ENCODE measurements at places on chromosomes 2 and 18.

- peak within 1 kb of the TSS; percentile 89 for H3K27ac ChIP-seq
- peak; percentile 83 for DNase-seq
- peaks cover 1% of the 10 kb centered on the region for H3K36me3 ChIP-seq
- H3K27me3 ChIP-seq, result no peaks in the 10 kb centered on the region
Measured at GRCh38 chr2:161160226-161161073, at the start of gene TANK. Gene TANK (plus strand): TSS chr2:161160428. CDS start chr2:161179663, 19,235 bp downstream.

GRCh38 chr2:120218181-120218580 is 5.0 kb downstream of the TMEM185B start:
- H3K4me3 ChIP-seq, result no peak overlapping the region
- H3K27me3 ChIP-seq, result no peaks in the 10 kb centered on the region
- H3K4me1 ChIP-seq, result peaks cover 17% of the 10 kb centered on the region
- no peak for DNase-seq

GRCh38 chr2:16644221-16644925 is 21.3 kb downstream of the CYRIA start:
- H3K27ac ChIP-seq, result no peak overlapping the region
- H3K4me3 ChIP-seq, result no peak overlapping the region
- no peak for DNase-seq
- H3K4me1 ChIP-seq, result no peaks in the 10 kb centered on the region

DNA sequence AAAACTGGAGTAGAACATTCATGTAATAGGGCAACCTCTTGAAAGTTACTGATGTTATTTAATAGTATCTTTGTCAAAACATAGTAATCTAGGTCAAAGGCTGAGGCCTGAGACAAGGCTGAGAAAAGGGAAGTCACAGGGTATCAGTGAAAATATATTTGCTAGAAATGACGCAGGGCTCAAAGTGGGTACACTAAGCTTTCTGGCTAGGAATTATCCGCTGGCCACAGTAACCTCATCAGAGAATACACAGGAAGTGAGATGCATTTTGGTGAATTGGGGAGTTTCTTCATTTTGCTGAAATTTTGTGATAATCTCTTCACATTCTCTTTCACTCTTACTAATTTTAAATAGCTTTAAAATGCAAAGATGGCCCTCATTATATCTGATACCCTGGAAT is 206.8 kb downstream of the OTX1 start:
- no peak overlapping the region for H3K27ac ChIP-seq
- no peaks in the 10 kb centered on the region for H3K36me3 ChIP-seq

DNA sequence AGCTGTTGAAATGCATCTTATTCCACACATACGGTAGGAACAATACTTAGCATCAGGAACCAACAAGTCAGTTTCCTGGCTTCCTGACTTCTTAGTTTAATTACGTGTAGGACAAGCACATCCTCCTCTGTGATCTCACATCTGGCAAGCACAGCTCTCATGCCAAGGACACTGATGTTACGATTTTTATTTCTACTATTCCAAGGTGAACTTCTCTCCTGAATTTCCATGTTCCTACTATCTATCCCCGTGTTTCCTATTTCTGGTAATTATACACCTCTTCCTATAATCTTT is 374.0 kb downstream of the NCKAP5 start:
- H3K27me3 ChIP-seq, result no peaks in the 10 kb centered on the region
- no peaks in the 10 kb centered on the region for H3K4me1 ChIP-seq
- no peak for DNase-seq
- H3K27ac ChIP-seq, result no peak overlapping the region
- H3K36me3 ChIP-seq, result no peaks in the 10 kb centered on the region

- H3K4me1 ChIP-seq, result no peaks in the 10 kb centered on the region
- H3K27me3 ChIP-seq, result no peaks in the 10 kb centered on the region
- H3K4me3 ChIP-seq, result no peak overlapping the region
- DNase-seq, result no peak
- H3K36me3 ChIP-seq, result no peaks in the 10 kb centered on the region
Measured at GRCh38 chr2:223219872-223220657, 168.1 kb downstream of the KCNE4 start.

DNA sequence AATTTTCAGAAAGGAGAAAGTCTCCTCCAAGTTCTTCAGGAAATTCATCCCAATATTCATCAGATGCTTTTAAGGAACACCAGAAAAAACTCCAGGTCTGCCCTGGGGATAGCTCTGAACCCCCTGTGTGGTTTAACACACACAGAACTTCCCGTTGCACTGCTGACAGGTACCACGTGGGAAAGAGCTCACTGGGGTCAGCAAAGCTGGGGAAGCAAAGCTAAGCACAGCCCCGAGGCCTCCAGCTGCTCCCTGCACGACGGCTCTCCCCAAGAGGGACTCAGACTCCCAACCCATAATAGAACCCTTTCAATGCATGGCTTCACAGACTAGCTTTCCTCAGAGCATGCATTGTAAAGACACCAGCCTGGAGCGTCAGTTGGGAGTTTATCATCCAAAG is 28.0 kb downstream of the ADI1 start:
- no peaks in the 10 kb centered on the region for H3K27me3 ChIP-seq
- no peak overlapping the region for H3K27ac ChIP-seq
- no peaks in the 10 kb centered on the region for H3K4me1 ChIP-seq

GRCh38 chr18:39835303-39836030 is 2119.6 kb upstream of the PIK3C3 start:
- no peak overlapping the region for H3K4me3 ChIP-seq
- no peak for DNase-seq
- no peaks in the 10 kb centered on the region for H3K4me1 ChIP-seq
- H3K27ac ChIP-seq, result no peak overlapping the region
- no peaks in the 10 kb centered on the region for H3K27me3 ChIP-seq

DNA sequence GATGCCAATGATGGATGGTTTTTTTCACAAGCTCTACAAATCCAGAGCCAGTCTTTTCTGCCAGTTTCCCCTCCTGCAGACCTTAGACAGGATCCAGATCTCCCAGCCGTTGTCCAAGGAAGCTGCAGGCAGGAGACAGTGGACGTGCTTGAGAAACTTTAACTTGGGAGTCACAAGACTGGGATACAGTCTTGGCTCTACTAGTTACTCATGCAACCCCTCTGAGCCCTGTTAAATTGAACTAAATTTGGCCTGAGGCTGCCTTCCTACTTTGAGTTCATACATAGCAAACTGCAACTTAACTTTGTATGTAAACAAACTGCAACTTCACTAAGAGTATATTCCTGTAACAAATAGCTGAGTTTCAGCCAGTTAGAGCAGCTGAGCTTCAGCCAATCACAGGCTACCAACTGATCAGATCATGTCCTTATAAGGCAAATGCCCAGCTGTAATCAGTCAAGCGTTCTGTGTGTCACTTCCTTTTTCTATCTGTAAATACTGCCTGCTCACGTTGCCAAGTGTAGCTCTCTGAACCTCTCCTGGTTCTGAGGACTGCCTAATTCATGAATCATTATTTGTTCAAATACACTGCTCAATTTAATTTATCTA is 140.9 kb downstream of the CAPN13 start:
- no peaks in the 10 kb centered on the region for H3K4me1 ChIP-seq
- H3K36me3 ChIP-seq, result no peaks in the 10 kb centered on the region
- H3K27ac ChIP-seq, result peak overlapping the region; percentile 52
- H3K27me3 ChIP-seq, result no peaks in the 10 kb centered on the region
- H3K4me3 ChIP-seq, result no peak overlapping the region
- peak; percentile 32 for DNase-seq

DNA sequence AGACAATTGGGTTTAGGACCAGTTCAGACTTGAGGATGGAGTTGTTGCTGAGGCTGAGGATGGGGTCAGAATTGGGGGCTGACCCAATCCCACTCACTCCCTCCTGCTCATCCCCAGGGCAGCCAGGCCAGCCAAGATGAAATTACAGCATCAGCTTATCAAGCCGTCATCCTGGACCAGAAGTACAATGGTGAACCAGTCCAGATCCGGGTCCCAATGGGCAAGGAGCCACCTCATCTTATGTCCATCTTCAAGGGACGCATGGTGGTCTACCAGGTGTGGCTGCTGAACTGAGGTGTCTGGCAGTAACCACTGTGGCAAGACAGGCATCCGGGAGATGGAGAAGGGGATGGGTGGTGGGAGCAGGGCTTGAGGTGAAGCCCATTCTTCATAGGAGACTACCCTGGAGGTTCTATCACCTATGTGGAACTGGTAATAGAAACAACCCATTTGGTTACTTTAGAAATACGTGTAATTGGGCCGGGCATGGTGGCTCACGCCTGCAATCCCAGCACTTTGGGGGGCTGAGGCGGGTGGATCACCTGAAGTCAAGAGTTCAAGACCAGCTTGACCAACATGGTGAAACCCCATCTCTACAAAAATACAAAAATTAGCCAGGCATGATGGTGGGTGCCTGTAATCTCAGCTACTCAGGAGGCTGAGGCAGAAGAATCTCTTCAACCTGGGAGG is 13.9 kb downstream of the VIL1 start:
- no peaks in the 10 kb centered on the region for H3K36me3 ChIP-seq
- no peaks in the 10 kb centered on the region for H3K4me1 ChIP-seq
- H3K27ac ChIP-seq, result no peak overlapping the region

DNA sequence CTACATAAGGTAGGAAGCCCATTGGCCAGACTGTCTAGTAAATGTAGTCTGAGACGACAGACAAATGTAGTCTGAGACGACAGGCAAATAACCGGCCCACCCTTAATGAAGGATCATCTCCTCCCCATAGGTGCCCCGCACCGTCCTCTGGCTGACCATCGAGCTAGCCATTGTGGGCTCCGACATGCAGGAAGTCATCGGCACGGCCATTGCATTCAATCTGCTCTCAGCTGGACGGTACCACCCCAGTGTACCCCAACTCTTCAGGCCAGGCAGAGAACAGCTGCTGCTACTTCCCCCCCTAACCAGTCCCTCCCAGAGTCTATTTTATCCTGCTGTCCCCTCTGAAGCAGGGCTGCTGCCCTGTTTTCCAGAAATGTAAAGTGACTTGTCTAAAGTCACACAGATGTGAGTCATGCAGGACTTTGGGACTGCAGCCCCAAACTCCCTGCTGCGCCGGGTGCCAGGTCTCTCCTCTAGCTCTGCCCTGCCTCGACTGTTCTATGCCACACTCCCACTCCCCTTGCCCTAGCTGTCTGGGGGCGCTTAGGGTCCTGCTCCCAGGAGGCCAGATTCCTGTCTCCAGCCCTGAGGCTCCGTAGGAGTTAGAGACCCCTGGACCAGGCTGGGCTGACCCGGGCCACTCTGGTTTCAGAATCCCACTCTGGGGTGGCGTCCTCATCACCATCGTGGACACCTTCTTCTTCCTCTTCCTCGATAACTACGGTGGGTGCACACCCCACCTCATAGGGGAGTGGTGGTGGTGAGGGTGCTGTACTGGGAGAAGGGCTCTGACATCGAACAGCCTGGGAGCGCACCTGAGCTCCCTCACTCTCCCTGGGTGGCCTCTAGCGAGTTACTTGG is 4.7 kb downstream of the SLC11A1 start:
- no peaks in the 10 kb centered on the region for H3K4me1 ChIP-seq
- H3K27ac ChIP-seq, result no peak overlapping the region
- no peaks in the 10 kb centered on the region for H3K27me3 ChIP-seq
- no peak for DNase-seq

GRCh38 chr2:239765911-239766310 is 259.2 kb downstream of the NDUFA10 start:
- DNase-seq, result no peak
- H3K4me1 ChIP-seq, result no peaks in the 10 kb centered on the region
- no peaks in the 10 kb centered on the region for H3K27me3 ChIP-seq
- no peak overlapping the region for H3K4me3 ChIP-seq
- H3K36me3 ChIP-seq, result no peaks in the 10 kb centered on the region

DNA sequence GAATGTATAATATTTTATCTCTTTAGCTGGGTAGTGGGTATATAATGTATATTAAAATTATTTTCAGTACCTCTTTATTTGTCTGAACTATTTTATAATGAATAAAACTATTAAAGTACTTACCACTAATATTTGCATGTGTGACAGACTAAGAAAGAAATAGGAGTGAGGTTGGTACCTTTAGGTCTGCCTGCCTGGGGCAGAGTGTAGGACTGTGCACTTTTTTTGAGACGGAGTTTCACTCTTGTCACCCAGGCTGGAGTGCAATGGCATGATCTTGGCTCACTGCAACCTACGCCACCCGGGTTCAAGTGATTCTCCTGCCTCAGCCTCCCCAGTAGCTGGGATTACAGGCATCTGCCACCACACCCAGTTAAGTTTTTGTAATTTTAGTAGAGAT is 18.8 kb downstream of the NCOA1 start:
- H3K27me3 ChIP-seq, result no peaks in the 10 kb centered on the region
- H3K4me1 ChIP-seq, result peaks cover 37% of the 10 kb centered on the region
- H3K36me3 ChIP-seq, result no peaks in the 10 kb centered on the region
- no peak for DNase-seq

DNA sequence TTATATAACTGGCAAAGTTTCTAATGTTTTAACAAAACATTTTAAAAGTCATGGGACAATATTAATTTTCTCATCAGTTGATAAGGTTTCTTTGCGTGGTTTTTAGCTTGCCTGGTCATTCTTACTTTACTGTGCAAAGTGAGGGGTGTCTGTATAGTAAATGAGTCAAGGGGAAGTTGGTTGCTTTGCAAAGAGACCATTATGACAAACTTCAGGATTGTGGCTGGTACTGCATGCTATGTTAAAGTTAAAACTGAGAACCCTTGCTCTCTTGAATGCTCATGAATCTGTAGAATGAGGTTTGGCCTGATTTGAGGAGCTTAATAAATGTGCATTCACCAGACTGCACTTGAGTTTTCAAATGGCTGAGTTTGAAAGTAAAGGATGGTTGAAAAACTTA is 47.0 kb downstream of the COL4A4 start:
- no peak overlapping the region for H3K4me3 ChIP-seq
- H3K36me3 ChIP-seq, result no peaks in the 10 kb centered on the region
- no peak overlapping the region for H3K27ac ChIP-seq
- no peaks in the 10 kb centered on the region for H3K4me1 ChIP-seq
- no peak for DNase-seq

- H3K4me3 ChIP-seq, result peak overlapping the region; percentile 56
- H3K36me3 ChIP-seq, result no peaks in the 10 kb centered on the region
- peak overlapping the region; percentile 71 for H3K27ac ChIP-seq
- no peaks in the 10 kb centered on the region for H3K27me3 ChIP-seq
- peak; percentile 68 for DNase-seq
Measured at GRCh38 chr2:196409376-196409775, 230.1 kb upstream of the CCDC150 start.

GRCh38 chr18:47403317-47403716 is 151.9 kb upstream of the SKOR2 start:
- H3K27ac ChIP-seq, result no peak overlapping the region
- no peaks in the 10 kb centered on the region for H3K4me1 ChIP-seq
- no peaks in the 10 kb centered on the region for H3K36me3 ChIP-seq
- no peak for DNase-seq
